ENCODE measurements at places on chromosomes 5 and 9.
A peak's percentile ranks its signal among the peaks of the same experiment; 100 is the strongest.

GRCh38 chr5:2997179-2997578 lies 245.7 kb upstream of the IRX2 start:
- DNase-seq: no peak

- DNase-seq: no peak
These were observed 58.9 kb upstream of the ATG10 start for GRCh38 chr5:81912933-81913332.

GRCh38 chr5:34722183-34722582 lies 66.1 kb downstream of the RAI14 start:
- DNase-seq: no peak

DNA sequence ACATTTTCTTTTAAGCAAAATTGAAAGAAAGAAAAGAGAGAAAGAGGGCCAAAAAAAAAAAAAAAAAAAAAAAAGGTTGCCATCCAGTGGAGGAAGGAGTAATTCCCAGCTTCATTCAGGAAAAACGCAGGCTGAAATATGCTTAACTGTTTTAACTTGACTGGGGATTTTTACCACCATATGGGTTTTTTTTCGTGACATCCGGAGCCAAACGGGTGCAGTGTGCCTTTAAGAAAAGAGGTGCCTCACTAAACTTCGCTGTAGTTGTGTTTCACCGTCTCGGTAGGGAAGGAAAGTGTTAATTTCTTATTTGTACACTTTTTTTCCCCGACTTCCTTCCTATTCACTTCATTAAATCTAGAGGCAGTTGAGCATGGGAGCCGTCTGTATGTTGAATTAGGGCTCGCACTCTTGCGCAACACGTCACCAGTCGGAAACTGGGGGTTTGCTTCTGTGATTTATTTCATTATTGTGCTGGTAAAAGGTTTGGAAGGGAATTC lies 143.0 kb downstream of the SMARCA2 start:
- DNase-seq: peak; percentile 26

DNA sequence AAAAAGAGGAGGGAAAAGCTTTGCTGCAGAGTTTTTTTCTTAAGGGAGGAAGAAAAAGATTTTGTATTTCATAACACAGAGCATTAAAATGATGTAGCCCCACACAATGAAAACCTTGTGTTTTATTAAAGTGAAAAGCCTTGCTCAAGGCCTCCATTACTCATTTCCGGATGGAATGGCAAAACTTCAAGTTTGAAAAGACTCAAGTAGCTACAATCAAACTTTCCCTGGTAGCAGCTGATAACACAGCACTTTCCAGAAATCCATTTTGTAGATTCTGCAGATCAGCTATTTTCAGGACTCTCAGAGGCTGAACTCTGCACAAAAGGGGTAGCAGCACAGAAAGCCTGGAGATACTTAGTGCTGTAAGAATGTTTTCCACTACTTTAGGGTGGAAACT lies 374.8 kb downstream of the NFIB start:
- DNase-seq: no peak

DNA sequence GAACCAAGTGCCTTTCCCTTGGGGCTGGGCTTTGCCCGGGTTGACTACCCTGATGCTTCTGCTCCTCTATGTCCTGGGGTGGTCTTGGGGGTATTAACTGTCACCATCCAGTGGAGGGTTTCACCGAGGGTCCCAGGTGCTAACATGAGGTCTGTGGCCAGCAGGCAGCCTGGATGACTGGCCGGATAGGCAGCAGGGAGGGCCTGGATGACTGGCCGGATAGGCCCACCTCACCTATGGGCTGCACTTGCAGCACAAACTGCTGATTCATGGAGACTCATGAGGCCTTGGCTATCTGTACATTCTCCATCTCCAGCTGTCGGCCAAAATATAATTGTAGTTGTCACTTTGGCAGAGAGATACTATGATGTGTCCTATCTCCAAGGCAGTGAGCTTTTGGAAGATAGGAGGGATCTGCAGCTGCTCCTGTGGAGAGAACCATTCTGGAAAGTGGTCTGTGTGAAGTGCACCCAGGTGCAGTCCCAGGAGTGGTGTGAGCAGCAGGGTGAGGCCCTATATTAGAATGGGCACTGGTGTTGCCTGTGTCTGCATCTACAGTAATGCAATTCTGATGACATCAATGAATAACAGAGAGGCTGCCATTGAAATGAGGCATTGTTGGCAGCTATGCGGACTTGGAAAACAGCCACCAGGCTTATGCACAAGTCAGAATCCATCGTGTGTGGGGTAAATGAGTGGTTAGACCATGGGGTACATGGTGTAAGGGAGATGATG lies 26.3 kb upstream of the CDKN2AIPNL start:
- no peak for DNase-seq

- peak; percentile 17 for DNase-seq
These were observed 99.7 kb upstream of the KIF2A start for GRCh38 chr5:62206150-62206829.

DNA sequence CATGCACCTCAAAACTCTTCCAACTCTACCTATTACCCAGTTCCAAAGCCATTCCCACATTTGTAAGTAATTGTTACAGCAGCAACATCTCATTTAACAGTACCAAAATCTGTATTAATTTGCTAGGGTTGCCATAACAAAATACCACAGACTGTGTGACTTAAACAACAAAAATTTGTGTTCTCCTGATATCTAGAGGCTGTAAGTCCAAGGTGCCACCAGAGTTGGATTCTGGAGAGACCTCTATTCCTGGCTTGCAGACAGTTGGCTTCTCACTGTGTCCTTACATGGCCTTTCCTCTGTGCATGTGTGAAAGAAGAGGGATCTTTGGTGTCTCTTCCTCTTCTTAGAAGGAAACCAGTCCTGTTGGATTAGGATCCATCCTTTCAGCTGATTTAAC lies 203.8 kb upstream of the PIK3R1 start:
- no peak for DNase-seq

- peak; percentile 31 for DNase-seq
These were observed 351.1 kb upstream of the RIOK2 start for GRCh38 chr5:97534166-97534565.

- no peak for DNase-seq
These were observed 114.4 kb downstream of the PBX3 start for GRCh38 chr9:125861405-125862058.

Data from endothelial cell (in vitro differentiated cells).